ENCODE measurements at places on chromosomes 7 and 10. TPM values are rescaled to one million over a fixed set of nuclear protein-coding genes. Genes with fewer than 3 reads are reported as not detected.

HOXA13 gene
- total RNA-seq, result 2.4 TPM

SOSTDC1 gene
- 1.9 TPM for total RNA-seq

RAMP3 gene
- 0.31 TPM for total RNA-seq

POLR2J2 gene
- 0.87 TPM for total RNA-seq

PIK3CG gene
- total RNA-seq, result 0.14 TPM

AOC1 gene
- total RNA-seq, result 0.82 TPM

MMRN2 gene
- 6.8 TPM for total RNA-seq

EN2 gene
- total RNA-seq, result 0.21 TPM

KCNIP2 gene
- 7.0 TPM for total RNA-seq

AASS gene
- 53.3 TPM for total RNA-seq

TMEM196 gene
- 15.5 TPM for total RNA-seq

CALY gene
- 12.9 TPM for total RNA-seq

RELN gene
- 44.6 TPM for total RNA-seq

SORCS1 gene
- total RNA-seq, result 13.4 TPM

LIPJ gene
- total RNA-seq, result 0.27 TPM

GRID2IP gene
- total RNA-seq, result 0.25 TPM

MEOX2 gene
- total RNA-seq, result 0.63 TPM

NUPR2 gene
- not detected for total RNA-seq

CALN1 gene
- 0.32 TPM for total RNA-seq

PRSS37 gene
- 2.3 TPM for total RNA-seq

CDHR1 gene
- total RNA-seq, result 4.3 TPM

CACNB2 gene
- total RNA-seq, result 2.6 TPM

OR2A1 gene
- 0.19 TPM for total RNA-seq

CD36 gene
- total RNA-seq, result 0.31 TPM

NKX2-3 gene
- total RNA-seq, result not detected

TMEM270 gene
- total RNA-seq, result not detected

ETV1 gene
- total RNA-seq, result 17.9 TPM

FEZF1 gene
- total RNA-seq, result 0.11 TPM

PRSS2 gene
- total RNA-seq, result not detected

WEE2 gene
- 0.49 TPM for total RNA-seq

SPDYE6 gene
- total RNA-seq, result 0.23 TPM

HECW1 gene
- 10.4 TPM for total RNA-seq

HMX2 gene
- 0.54 TPM for total RNA-seq

ABCC2 gene
- total RNA-seq, result 9.3 TPM

SDHAF3 gene
- total RNA-seq, result 28.6 TPM

UBTD1 gene
- total RNA-seq, result 12.4 TPM

PKD2L1 gene
- total RNA-seq, result 0.36 TPM

CLDN3 gene
- 2.5 TPM for total RNA-seq

SPDYE5 gene
- 0.92 TPM for total RNA-seq

NPY gene
- total RNA-seq, result not detected
